ENCODE measurements at places on chromosomes 16 and 17.
A peak's percentile ranks its signal among the peaks of the same experiment; 100 is the strongest.

DNA sequence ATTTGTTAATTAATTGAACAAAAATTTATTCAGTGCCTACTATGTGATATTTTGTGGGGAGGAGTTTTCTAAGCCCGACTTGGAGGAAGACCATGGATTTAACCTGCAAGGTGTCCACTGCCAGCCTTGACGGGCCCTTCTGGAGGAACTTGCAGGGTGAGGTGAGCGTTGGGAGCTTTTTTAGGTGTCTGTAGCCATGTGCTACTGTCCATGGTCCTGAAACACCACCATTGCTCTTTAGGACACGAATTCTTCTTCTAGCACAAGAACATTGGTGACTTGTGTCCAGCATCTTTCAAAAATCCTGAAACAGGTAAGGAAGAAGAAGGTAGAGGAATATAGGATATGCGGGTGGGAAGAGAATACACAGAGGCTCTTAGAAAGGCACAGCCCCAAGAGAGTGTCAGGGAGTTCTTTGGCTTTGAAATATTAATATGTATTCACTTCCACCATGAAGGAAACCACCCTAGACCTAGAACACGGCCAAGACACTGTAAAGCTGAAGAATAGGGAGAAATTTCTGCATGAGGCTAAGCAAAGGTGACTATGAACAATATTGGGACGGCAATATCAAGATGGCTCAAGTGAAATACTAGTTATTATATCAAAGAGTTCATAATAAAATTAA is 27.9 kb upstream of the OR4D1 start:
- DNase-seq: peak; percentile 18

DNA sequence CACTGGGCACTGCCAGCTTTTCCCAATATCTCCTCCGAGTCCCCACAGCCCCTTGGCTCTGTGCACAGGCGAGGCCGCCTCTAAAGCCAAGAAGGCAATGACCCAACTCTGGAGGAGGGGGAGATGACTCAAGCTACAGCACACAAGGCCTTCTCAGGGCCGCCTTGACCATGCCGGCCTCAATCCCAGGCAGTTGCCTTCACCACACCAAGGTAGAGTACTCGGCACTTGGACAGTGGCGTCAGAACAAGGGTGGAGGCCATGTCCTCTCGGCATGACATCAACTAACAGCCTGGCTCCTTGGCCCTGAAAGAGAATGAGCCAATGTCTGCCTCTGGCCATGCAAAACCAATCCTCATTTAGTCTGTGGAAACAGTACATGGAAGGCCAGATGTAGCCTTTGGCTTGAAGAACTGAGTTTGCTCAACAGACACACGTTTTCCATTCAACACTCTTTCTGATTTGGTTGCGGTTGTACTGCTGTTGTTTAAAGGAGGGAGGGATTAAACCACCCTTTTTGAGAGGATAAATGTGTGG is 139.6 kb downstream of the XYLT1 start:
- DNase-seq: no peak

DNA sequence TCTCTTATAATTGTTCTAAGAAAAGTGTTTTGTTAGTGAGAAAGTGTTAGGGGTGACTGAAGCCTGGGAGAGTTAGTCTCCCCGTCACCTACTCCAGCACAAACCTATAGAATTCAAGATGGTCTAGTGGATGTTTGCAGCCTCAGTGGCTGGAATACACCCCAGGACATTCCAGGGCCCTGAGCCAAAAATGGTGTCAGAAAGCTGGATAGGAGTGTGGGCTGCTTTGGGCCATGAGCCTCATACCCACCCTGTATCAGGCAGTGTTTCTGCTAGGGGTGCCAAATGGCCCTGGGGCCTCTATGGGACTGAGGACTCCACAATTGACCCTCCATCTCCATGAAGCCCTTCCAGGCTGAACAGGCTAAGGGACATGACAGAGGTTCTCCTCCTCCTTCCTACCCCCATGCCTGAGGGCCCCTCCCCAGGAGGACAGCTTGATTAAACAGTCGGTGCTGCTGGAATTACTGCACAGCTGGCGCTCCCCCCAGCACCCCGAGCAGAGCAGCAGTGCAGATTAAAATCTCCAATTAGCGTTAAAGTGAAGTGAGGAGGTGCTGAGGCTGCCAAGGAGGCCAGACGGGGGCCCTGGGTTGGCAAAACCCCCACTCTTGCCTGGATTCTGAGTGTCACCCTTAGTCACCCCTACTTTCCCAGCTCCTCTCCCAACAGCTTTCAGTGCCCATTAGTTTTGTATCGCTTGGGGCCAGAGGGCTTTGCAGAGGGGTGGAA is 59.1 kb downstream of the NEUROD2 start:
- no peak for DNase-seq

DNA sequence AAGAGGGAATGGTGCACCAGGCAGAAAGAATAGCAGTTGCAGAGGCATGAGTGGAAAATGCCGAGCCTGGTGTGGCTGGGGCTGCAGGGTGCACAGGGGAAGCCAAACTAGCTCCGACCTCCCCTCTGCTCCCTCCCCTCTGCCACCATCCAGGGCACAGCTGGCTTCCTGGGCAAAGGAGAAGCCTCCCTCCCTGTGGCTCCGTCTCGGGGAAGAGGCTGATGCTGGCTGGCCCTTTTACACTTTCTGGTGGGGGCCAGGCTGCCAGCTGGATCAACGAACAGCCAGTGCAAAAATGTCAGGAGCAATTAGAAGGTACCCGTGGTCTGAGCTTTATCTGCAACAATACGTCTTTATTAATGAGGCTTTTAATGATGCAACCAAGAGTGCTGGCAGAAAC is 37.1 kb upstream of the KCNJ12 start:
- DNase-seq: no peak

- DNase-seq: no peak
Observed at GRCh38 chr17:28948873-28949184, 2.5 kb downstream of the PHF12 start.

DNA sequence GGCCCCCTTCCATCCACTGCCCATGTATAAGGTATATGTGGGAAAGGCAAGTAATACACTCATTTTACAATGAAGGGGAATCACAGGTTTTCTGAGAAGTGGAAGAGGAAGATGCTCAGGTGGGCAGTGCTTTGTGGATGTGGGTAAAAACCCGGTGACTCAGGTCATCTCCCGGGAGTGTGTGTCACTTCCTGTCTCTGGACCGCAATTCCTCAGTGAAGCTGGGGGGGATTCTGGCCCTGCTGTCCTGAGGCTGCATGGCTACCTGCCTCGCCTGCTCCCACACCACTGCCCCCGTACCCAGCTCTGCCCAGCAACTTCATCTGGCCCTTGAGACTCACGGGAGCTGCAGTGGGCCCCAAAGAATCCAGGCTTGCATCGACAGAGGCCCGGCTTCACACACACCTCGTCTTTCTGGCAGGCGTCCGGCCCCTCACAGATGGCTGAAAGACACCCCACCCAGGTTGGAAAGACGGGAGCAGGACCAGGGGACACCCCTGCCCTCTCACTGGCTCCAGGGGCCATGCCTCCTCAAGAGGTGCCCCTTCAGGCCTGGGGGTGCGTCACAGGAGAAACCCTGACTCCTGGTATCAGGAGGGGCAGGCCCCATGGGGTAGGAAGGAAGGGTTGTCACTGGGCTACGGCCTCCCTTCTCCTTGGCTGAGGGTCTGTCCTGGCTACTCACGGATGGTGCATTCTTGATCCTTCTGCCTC is 882 bp downstream of the SCARF1 start:
- peak; percentile 20 for DNase-seq

GRCh38 chr16:4381935-4382794 is 10.5 kb downstream of the VASN start:
- no peak for DNase-seq

- no peak for DNase-seq
Observed at GRCh38 chr16:51458356-51459140, 307.5 kb upstream of the SALL1 start.

- DNase-seq: no peak
Observed at GRCh38 chr17:31688701-31689100, 170.3 kb downstream of the COPRS start.

DNA sequence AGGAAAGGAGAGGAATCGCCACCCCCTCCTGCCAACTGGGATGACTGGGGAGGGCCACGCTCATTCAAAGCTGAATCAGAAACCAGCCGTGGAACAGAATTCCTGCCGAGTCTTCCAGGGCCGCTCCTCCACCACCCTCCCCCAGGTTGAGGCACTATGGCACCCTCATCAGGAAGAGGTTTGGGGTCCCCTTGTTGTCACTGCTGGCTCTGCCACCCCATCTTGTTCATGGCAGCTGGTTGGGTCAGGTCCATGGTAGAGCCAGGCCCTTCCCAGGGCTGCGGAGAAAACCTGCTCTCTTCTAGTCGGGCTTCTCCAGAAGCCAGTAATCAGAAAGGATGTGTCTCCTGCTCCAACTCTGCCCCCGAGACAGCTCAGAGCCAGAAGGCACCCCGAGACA is 41.8 kb downstream of the KCNJ12 start:
- DNase-seq: no peak

DNA sequence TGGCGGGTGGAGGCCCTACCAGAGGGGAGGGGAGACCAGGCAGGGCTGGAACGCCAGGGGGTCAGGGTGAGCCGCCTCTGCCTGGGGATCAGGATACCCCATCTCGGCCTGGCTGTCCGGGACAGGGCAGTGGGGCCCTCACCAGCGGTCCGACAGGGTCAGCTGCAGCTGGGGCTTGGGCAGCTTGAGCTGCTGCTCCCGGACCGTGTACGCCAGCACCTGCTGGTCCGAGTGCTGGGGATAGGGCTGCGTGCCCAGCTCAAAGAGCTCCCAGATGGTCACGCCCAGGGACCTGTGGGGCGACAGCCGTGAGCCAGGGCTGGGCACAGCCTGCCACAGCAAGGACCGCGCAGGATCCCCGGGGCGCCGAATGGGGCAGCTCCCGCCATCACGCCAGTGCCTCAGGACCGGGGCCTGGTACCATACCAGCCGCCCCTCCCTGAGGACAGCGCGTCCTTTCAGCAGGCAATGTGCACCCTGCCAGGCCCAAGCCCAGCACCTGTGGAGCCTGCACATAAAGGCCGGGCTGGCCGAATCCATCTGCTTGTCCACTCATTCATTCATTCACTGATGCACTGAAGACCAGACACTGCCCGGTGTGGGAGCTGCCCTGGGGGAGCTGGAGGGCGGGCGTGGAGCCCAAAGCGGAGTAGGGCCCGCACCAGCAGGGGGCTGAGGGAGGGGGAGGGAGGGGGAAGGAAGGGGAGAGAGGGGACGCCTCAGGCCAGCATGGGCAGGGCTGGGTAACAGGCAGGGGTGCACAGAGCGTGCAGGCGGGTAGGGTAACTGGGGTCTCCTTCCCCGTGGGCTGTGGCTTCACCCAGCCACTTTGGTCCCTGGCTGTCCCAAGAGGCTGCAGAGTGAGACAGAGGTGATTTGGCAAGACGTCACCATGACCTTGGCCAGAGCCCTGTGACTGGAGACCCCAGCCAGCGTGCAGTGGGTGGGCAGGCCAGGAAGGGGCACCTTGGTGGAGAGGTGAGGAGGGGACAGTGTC is 42.0 kb upstream of the PVALEF start:
- no peak for DNase-seq

All from T1000 (cell line).